Activated CD4-positive, alpha-beta T cell treated with anti-CD3 and anti-CD28 coated beads, Interleukin-2, amount 50 U/mL, for 48 hours (primary cell): ENCODE measurements at places on chromosomes 7 and 10.
A peak's percentile ranks its signal among the peaks of the same experiment; 100 is the strongest.

- no peak for DNase-seq
Measured at GRCh38 chr7:30845426-30846135, 66.1 kb upstream of the AQP1 start.

GRCh38 chr7:127733986-127734385, 82.0 kb downstream of the SND1 start:
- DNase-seq, result no peak

DNA sequence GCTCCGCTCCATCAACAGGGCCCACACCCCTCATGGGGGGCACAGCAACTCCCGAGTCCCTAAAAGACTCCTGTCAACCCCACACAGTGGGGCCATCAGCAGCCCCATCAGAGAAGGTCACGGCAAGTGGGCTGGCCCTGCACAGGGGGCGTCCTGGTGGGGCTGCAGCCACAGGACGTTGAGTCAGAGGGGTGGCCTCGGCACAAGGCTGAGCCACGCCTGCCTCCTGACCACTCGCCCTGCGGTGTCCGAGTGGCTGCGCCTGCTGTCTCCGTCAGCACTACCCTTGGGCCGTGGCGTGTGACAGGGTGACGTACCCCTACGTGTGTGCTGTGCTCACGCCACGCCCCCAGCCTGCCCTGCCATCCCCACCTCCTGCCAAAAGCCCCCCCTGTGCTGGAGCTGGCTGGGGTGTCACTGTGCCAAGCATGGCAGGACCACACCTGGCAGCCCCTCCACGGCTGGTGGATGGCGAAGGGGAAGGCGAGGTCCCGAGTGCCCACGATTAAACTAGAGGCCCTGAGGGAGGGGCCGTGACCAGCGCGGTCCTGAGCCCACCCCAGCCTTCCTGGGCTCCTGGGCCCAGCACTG, 26.0 kb upstream of the NKX6-2 start:
- no peak for DNase-seq

DNA sequence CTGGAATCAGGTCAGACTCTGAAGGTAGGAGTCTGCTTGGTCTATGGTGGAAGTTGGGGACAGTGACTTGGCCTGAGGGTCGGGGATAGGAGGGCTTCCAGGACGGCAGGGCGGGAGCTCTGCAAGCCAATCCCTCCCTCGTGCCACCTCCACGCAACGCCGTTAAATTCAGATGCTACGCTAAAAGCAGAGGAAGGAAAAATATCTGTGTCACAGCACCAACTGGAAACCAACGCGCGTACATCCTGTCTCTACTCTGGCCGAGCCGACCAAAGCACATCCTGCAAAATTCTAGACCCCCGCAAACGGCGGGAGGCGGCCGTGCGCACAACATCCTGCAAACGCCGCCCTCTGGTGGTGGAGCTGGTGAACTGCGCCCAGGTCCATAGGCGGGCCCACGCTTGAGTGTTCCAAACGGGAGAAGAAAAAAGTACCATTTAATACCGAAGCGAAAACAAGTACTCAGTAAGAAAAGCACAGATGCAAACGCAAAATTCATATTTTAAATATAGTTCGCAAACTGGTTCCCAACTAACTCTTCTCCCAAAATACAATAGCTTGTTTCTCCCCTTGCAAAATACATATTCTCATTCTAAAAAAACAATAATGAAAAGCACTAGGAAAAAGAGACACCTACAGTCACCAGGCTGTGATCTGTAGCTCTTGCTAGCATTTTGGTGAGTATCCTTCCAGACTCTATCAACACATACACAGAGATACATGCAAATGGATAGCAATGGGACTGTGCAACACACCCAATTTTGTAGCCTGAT, 45.7 kb upstream of the HSPA12A start:
- peak; percentile 79 for DNase-seq

DNA sequence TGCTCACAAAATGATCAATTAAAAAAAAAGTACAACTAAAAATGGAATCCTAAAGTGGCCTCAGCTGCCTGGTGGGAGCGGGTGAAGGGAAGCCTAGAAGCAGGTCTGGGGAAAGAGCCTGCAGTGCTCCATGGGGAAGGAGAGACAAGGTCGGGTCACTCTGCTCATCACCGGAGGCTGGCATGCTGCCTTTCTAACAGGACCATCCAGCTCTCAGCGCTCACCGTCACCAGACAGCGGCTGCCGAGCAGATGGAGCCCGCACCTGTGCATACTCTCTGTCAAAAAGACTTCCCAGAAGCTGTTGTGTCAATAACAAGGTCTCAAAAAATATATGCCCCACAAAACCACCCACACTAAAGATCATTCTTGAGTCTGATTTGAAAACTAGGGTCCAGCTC, 112.8 kb downstream of the BAMBI start:
- DNase-seq, result no peak

- no peak for DNase-seq
Measured at GRCh38 chr7:88694207-88694606, 65.3 kb upstream of the ZNF804B start.

- DNase-seq, result no peak
Measured at GRCh38 chr7:121410829-121411596, 14.9 kb upstream of the FAM3C start.

- no peak for DNase-seq
Measured at GRCh38 chr10:112467541-112468075, 20.6 kb downstream of the VTI1A start.

DNA sequence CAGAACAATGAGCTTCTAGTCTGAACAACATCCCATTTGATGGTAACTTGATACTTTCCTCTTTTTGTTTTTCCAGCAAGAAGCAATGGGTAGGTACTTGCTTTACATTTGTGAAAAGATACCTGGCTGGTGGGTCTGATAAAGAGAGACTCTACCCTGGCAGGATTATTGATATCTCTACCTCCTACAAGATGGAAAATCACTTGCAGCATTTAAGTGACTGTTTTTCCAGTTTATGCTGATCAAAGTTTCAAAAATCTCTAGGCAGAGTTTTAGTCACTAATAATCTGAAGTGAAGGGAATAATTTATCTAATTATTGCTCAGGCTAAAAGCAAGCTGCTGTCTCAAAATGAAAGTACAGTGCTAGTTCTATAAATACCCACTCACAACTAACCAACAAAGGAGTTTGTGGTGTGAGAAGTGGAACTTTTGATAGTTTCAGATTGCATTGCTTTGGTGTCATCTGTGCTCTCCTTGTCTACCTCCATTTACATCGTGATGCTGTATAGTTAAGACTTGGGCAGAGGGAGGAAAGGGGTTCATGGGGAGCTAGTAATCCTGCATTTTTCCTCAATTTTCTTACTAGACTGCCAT, 86.0 kb upstream of the ANKRD1 start:
- DNase-seq, result no peak

- DNase-seq, result no peak
Measured at GRCh38 chr10:33521062-33521461, 186.6 kb upstream of the NRP1 start.

- DNase-seq, result no peak
Measured at GRCh38 chr7:24881623-24882022, 98.4 kb downstream of the OSBPL3 start.

DNA sequence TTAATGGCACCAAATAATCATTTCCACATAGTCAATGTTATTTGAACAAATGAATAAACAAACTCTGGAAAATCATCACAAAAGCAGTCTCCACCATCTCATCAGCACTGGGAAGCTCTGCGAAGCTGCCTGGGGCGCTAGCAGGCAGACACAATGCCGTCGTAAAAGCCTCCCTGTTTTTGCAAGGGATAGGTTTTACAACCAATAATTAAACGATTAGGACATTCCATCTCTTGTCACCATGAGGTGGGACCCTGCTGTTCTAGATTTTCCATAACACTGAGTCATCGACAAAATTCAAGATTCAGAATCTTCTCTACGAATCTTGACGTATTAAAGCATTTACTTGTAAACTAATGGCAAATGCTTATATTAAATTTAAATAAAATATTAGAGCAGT, 172.8 kb upstream of the AKR1E2 start:
- DNase-seq, result no peak

DNA sequence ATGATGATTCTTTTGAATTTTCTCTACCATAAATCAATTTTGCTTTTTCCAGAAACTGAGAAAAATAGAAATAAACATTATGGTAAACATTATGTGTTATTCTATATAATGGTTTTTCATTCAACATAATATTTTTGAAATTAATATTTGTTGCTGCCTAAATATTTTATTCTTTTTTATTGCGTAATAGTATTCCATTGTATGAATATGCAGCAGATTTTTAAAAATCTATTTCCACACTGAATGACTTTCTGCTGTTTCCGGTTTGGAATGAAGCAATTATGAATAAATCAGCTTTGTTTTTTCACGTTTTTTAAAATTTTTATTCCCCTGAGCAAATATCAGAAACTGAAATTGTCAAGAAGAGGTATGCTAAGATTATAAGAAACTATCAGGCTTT, 335.2 kb upstream of the KCND2 start:
- no peak for DNase-seq

- DNase-seq, result no peak
Measured at GRCh38 chr7:150756858-150757257, 19.6 kb downstream of the GIMAP5 start.

- DNase-seq, result no peak
Measured at GRCh38 chr7:119720541-119720940, 552.4 kb upstream of the KCND2 start.

- no peak for DNase-seq
Measured at GRCh38 chr7:90968871-90969270, 295.4 kb upstream of the FZD1 start.

DNA sequence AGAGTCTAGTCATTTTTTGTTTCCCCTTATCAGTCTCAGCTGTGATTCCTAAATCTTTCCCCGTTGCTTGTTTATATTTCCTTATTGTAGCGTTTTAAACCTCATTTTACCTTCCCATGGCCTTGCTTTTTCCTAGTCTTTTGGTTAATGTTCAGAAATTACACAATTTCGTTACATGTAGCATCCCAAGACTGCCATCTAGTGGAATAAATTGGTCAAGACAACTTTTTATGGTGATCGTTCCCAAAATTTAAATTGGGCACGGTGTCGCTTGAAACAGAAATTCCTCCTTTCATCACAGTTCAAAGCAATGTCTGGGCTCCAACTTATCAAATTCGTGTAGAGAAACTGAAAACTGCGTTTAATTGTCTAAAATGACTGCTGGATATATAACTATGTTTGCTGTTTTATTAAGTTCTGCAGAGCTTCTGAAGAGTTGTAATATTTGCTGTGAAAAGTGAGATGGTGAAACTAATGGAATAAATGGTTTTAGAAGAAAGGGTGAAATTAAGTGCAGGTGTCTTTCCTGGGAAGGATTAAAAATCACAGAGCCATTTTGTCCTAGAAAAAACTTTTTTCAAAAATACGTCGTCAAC, 370.2 kb downstream of the PHF14 start:
- DNase-seq, result no peak

- no peak for DNase-seq
Measured at GRCh38 chr7:155694851-155695250, 50.4 kb downstream of the RBM33 start.

DNA sequence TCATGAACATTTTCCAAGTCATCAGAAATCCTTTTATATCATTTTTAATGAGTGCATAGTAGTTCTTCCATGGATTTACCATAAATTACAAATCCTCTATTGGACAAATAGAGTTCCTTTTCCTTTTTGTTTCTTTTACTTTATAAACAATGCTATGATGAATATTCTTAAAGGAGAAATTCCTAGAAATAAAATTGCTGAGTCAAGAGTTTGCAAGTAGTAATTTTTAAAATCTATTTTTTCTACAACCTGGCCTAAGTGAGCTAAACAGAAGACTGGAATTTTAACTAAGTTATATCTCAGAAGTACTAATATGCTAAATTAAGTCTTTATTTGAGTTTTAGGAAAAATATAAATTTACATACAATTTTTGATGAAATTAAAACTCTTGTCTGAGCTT, 38.8 kb downstream of the PLEKHA1 start:
- no peak for DNase-seq

DNA sequence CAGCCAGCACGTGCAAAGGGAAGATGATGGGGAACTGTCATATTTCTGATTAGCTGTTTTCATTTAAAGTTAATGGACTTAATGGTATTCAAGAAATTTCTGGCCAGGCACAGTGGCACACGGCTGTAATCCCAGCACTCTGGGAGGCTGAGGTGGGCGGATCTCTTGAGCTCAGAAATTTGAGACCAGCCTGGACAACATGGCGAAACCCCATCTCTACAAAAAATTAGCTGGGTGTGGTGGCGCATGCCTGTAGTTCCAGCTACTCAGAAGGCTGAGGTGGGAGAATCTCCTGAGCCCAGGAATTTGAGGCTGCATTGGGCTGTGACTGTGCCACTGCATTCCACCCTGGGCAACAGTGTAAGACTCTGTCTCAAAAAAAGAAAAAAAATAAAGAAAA, 18.7 kb downstream of the STN1 start:
- DNase-seq, result no peak

DNA sequence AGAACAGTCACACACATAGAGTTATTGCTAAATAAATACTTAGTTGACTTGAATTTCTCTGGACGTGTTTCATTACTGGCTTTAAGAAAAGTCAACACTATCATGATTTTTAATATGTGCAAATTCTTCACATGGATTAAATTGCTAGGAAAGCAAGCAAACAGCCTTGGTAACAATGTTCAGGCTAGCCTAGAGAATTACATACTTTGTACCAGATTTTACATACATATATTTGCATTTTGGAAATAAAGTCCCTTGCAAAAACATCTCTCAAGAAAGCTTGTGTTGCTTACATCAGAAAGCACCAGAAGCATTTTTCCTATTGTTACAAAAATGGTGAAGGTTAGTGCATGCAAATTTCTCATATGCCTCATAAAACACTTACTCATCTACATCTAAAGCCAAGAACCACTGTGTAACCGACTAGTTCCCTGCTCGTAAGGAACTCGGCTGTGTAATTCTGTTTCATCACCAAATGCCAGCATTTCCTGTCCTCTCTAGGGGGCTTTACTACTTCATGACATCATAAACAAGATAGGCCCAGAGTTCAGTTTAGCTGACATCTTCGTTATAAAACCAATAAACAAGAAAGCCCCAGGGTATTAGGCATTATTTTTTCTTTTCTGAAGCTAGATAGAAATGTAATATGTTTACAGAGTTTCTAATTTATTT, 87.8 kb downstream of the CFAP58 start:
- no peak for DNase-seq

- no peak for DNase-seq
Measured at GRCh38 chr10:131271195-131271880, 40.2 kb downstream of the TCERG1L start.

- DNase-seq, result peak; percentile 20
Measured at GRCh38 chr7:91034459-91035368, 229.5 kb upstream of the FZD1 start.

DNA sequence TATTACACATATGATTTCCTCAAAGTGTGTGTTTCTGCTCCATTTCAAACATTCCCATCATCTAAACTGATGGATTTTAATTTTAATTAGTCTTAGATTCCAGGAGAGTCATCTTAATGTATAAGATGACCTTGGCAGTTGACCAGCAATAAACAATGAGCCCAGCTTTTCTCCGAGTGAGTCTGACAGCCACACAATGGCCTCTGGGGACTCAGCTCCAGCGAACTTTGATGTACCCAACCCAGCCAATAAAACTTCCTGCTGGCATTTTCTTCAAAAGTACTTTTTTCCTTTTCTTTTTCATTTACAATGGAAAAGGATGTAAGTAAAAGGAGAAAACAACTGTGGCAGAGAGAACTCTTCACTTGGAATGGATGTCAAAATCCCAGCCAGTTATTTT, 139.1 kb upstream of the CTBP2 start:
- DNase-seq, result no peak
